Eye (tissue), 1 donor: ENCODE measurements at places on chromosomes 11 and 22.

GRCh38 chr22:19398206-19398605, 33.3 kb downstream of the HIRA start:
- no peak for DNase-seq

DNA sequence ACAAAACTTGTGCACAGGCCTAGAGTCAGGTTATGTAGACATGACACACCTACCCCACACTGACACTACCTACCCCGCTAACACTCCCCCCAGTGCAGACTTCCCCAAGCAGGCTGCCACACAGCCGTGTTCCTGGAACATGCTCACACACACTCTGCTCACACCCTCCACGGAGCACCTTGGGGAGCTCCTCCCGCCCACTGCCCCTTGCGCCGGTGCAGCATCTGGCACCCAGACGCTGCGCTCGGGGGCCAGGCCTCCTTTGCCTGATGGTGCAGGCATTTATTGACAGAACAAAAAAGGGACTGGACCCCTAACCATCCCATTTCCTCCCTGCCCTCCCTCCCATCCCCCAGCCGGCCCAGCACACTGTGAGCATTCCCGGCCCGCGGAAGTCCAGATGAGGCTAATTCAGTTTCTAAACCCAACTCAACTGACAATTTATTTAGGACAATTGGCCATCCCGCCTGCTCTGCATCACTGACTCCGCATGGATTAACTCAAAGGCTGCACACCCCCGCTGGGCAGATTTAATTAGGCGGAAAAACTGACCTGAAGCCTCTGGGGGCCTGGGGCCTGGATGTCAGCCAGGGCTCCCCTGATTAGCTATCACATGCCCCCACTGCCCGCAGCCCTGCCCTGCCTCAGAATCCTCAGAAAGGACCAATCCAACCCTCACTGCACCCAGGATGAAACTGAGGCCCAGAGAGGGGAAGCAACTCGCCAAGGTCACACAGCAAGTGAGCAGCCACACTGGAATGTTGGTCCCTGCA, 30.1 kb downstream of the KCNC1 start:
- peak; percentile 91 for DNase-seq

DNA sequence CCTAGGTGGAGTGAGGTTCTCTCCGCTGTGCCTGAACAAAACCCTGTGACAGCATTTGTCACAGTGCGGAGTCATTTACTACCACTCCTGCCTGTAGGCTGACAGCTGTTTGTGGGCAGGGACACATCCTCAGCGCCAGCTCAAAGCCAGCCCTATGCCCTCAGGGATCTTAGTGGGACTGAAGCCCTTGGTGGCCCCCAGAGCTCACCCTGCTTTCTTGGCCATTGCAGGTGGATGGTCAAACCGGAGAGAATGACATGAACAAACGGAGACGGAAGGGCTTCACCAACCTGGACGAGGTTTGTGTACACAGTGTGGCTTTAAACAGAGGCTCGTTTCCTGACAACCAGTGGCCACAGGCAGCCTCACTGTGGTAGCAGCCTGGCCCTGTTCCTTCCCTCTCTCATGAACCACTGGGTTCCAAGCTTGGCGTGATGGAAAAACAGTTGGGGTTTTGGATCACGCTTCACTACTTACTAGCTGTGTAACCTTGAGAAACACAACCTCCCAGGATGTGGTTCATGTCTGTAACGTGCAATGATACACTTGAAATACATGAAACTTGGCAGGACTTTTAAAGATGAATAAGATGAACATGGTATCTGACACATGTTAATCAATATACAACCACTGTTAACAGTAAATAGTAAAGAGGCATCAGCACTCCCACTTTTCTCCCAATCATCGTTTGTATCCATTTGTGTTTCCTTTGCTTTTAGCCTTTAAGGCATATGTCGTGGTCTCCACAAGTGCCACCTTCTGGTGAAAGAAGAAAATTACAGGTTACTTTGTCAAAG, 125.8 kb downstream of the MICAL2 start:
- DNase-seq, result peak; percentile 79

GRCh38 chr11:61771985-61772455, 19.6 kb downstream of the MYRF start:
- DNase-seq, result peak; percentile 58

GRCh38 chr22:27637604-27638003, 164.0 kb downstream of the MN1 start:
- no peak for DNase-seq

- no peak for DNase-seq
Observed at GRCh38 chr11:65212226-65212801, 30.6 kb downstream of the CAPN1 start.

DNA sequence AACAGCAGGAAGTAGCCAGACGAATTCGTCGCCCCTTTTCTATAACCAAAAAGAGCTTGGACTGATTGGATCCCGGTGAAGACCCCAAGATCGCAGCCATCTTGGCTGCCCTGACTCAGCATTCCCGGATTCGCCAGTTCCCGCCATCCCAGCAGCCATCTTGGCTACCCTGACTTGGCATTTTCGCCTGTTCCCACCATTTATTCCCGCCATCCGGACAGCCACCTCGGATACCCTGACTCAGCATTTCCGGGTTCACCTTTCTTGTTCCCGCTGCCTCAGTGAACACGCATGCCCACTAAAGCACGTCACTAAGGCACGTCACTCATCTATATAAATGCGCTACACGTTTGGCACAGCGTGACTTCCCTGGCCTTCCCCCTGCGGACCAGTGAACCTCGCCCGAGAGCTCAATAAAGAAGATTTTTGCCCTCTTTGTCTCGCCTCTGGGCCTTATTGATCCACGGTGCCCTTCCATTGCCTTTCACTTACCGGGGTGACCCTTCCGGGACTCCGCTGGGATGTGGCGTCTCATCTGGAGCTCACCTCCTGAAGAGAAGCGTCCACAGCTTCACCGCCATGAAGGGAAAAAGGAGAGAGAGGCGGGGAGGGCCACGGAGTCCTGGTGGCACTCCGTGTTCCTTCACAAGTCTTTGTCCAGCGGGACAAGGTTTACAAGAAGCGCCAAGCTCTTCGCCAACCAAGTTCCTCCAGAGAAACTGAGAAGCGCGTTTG, 4.0 kb upstream of the OR56A3 start:
- no peak for DNase-seq

DNA sequence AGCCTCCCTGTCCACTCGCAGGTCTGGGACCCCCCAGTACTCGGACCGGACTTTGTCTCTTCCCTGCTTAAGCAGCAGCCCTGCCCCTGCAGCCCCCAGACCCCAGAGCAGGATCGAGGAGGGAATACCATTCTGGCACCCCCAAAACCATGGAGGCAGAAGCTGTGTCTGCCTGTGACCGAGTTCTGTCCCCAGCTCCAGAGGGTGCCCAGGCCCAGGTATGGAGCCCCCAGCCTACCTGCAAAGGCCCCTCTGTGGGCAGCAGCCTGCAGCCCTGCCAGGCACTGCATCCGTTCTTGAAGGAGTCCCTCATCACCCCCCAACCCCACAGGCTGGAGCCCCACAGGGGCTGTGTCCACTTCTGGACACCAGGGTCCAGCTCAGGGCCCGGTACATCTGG, 163.8 kb downstream of the BRD1 start:
- DNase-seq, result no peak

GRCh38 chr11:100830978-100831732, 144.1 kb downstream of the ARHGAP42 start:
- DNase-seq, result peak; percentile 52

GRCh38 chr11:70603114-70603755, 204.9 kb downstream of the CTTN start:
- no peak for DNase-seq

DNA sequence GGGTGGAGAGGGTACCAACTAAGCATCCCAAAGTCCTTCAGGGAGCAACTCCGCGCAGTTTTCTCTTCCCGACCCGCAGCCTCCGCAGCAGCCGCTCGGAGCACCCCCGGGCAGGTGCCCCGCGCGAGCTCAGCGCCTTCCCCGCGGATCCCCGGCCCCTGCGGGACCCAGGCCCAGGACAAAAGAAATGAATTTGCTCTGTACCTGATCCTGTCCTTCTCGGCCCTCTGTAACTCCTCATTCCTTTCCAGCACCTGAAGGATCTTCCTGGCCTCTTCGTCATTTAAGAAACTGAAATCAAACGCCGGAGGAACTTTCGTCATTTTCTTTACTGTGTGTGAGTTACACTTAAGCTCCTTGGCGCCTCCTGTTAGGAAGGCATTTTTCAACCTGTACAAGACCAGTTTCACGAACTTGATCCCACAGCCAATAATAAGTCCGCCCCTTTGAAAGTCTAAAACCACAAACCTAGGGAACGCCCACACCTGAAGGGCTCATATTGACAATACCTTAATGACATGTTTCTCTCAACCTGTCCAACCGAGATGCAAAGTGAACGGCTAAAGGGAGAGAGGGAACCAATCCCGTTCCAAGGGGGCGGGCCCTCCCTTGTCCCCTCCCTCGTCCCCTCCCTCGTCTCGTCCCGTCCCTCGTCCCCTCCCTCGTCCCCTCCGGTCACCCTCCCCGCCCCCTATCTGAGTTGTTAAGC, at the start of gene EXPH5:
Gene EXPH5, minus strand, starts transcription at position 555 of the 709 bp plus-strand sequence. Its CDS starts 232 bp downstream, at position 323.
- peak; percentile 91 for DNase-seq

DNA sequence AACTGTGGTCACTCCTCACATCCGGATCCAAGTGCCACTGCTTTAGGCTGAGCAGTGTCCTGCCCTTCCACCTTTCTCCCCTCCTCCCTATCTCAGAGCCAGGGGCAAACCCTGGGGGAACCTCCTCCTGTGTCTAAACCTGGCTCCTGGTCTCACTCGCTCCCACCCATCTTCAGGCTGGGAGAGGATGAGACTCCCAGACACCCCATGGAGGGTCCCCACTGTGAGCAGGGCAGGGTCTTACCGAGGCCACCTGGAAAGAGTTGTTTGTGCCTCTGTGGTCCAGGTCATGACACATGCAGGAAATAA, 93.6 kb downstream of the PDE2A start:
- no peak for DNase-seq

GRCh38 chr11:101441747-101442146, 142.1 kb downstream of the TRPC6 start:
- DNase-seq, result no peak

DNA sequence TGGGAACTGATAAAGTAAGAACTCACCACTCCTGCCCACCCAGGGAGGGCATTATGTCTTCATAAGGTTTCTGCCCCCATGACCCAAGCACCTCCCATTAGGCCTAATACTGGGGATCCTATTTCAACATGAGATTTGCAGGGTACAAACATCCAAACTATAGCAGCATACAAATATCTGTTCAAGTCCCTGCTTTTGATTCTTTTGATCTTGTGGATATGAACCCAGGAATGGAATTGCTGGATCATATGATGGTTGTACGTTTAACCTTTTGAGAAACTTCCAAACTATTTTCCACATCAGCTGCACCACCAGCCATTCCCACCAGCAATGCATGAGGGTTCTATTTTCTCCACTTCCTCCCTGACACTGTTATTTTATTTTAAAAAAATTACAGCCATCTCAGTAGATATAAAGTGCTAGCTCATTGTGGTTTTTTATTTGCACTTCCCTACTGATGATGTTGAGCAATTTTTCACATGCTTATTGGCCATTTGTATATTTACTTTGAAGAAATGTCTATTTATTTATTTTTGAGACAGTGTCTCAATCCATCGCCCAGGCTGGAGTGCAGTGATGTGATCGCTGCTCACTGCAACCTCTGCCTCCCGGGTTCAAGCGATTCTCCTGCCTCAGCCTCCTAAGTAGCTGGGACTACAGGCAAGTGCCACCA, 7.1 kb upstream of the ATG16L2 start:
- no peak for DNase-seq

DNA sequence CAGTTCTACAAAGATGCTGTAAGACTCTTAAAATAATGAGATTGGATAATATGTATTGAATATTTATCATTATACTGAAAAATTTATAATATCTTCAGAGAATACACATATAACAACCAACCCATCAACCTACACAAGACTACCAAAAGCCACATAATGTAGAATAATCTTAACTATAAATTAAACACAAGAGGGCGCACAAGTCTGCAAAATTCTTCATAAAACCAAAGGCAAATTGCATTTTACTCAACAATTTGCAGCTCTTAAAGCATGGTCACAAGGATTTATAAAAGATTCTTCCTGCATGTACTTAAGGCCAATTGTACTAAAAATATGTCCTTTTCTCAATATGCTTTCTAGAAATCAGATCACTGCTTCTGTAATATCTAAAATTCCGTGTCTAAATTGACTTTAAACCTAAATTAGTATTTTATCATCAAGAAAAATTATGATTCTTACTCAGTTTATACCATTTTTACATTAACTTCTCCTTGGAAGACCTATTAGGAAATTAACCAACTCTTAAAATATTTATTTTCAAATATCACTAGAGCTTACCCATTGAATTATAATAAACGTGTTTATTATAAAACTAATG, 79.0 kb downstream of the TTC28 start:
- DNase-seq, result peak; percentile 86

GRCh38 chr11:61176446-61176845, 15.2 kb upstream of the VPS37C start:
- DNase-seq, result no peak

DNA sequence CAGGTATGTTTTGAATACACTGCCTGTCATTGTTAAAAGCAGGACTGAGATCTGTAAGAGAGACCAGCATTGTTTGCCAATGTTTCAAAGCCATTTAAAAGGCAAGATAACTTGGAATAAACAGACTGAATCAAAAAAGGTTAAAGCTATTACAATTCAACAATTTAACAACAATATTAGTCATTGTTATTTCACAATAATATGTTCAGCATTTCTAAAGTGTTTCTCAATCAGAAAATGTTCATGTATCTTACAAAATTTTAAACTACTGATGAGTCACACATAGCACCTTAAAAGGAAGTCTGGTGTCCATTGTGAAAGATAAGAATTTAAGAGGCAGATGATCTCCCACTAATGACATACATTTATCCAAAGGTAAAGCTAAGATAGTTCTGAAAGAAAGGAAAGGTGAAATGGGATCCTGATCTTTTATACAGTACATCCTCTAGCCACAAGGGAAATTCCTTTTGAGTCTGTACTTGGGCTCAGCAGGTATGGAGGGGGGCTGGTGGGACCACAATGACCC, 79.7 kb downstream of the MAML2 start:
- no peak for DNase-seq

GRCh38 chr22:26549902-26550497, 37.7 kb upstream of the TFIP11 start:
- no peak for DNase-seq

- no peak for DNase-seq
Observed at GRCh38 chr22:40147388-40148176, 30.1 kb upstream of the TNRC6B start.

GRCh38 chr11:98587884-98588283, 432.9 kb upstream of the CNTN5 start:
- no peak for DNase-seq

DNA sequence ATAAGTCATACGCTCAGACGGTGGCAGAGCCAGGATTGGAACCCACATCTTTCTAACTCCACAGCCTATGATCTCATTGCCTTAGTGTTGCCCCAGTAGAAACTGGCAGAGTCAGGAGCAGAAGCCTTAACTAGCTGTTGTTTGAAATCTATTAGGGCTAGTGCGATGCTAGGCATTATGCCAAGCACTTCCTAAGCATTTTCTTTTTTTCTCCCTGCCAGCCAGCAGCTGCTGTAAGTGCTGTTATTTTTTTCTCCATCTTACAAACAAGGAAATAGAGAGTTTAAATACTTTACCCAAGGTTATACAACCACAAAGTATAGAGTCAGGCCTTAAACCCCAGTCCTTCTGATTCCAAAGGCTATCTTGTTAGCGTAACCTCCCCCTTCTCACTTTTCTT, 161.0 kb upstream of the SORL1-AS1 start:
- no peak for DNase-seq
